ENCODE measurements at places on chromosomes 16 and 17. TPM values are rescaled to one million over a fixed set of nuclear protein-coding genes. Genes with fewer than 3 reads are reported as not detected.

Gene GUCY2D
- total RNA-seq: not detected

GRCh38 chr17:8022360-8023003 is 16.4 kb upstream of the ALOX15B start:
- H3K4me3 ChIP-seq: no peak overlapping the region
- no peaks in the 10 kb centered on the region for H3K36me3 ChIP-seq

DNA sequence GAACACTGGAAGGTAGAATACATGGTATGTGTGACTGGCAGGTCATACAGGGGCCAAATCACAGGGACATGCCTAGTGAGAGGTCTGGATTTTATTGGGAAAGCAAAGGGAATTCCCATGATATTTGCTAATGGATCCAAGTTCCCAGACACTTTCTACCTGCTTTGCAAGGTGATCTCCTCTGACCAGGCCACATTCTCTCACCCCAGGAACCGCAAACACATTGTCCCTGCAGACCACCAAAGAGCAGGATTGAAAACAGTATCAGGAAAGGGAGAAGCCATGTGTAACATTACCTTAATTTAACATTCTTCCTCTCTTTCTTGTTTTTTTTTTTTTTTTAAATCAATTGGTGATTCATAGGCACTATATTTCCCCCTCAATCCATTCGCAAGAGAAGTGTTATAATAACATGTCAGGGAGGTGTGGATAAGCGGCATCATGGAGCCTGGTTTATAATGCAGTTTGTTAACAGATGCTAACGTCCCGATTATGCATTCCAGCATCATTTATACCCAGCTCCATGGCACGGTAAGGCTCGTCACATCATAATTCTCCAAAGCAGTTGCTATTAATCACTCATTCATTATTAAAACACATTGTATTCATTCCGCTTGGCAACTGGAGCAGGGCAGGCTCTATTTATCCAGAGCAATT is 155.1 kb upstream of the CCL2 start:
- H3K4me3 ChIP-seq: no peak overlapping the region
- H3K36me3 ChIP-seq: no peaks in the 10 kb centered on the region

- DNase-seq: no peak
- no peaks in the 10 kb centered on the region for H3K27me3 ChIP-seq
- H3K27ac ChIP-seq: no peak overlapping the region
- no peaks in the 10 kb centered on the region for H3K4me1 ChIP-seq
- peaks cover 24% of the 10 kb centered on the region for H3K36me3 ChIP-seq
- H3K4me3 ChIP-seq: no peak overlapping the region
Observed at GRCh38 chr16:21184834-21185233, 26.4 kb downstream of the LDAF1 start.

DNA sequence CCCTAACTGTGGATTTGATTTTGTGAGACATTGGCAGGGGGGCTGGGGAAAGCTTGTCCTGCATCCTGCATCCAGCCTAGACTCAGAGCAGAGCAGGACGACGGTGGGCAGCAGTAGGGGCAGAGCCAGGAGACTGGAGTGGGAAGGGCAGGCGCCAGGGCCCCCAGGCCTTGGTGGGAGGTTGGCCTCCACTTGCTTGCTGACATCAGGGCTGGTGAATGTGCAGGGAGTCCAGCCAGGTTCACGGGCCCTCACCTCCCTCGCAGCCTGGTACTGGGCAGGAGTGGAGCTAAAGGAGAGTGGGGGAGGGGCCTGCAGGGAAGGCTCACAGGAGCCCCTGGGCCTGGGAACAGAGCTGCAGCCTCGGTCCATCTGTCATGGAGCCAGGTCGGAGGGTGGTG is 2.2 kb upstream of the SMTNL2 start:
- H3K27me3 ChIP-seq: no peaks in the 10 kb centered on the region
- H3K4me1 ChIP-seq: peaks cover 13% of the 10 kb centered on the region
- H3K27ac ChIP-seq: no peak overlapping the region
- no peak overlapping the region for H3K4me3 ChIP-seq
- DNase-seq: no peak

GRCh38 chr17:59798111-59798510 is 90.7 kb downstream of the VMP1 start:
- no peak overlapping the region for H3K27ac ChIP-seq
- no peak for DNase-seq
- no peaks in the 10 kb centered on the region for H3K27me3 ChIP-seq
- no peak overlapping the region for H3K4me3 ChIP-seq

DNA sequence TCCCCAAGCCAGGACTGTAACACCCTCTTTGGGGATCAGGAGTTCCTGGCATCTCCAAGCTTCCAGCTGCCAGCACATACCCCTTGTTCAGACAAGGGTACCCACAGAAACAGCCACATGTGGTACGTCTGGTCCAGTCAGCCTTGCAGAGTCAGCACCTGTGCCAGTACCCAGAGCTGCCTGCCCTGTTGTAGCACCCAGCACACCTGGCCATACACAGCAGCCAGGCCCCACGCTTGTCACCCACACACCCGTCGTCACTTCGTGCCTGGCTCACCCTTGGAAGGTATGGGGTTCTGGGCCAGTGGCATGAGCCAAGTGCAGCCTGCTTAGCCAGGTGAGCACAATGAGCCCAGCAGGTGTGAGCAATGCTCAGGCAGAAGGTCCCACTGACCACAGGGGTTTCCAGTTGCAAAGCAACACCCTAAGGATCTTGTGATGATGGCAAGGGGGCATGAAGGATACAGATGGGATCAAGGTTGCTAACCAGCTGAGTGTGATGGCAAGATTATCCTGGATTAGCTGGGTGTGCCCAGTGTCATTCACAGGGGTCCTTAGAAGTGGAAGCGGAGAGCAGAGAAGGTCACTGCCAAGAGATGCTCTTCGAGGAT is 202.3 kb downstream of the CPPED1 start:
- no peak overlapping the region for H3K27ac ChIP-seq
- H3K4me1 ChIP-seq: no peaks in the 10 kb centered on the region
- DNase-seq: no peak
- H3K27me3 ChIP-seq: no peaks in the 10 kb centered on the region
- H3K4me3 ChIP-seq: no peak overlapping the region
- no peaks in the 10 kb centered on the region for H3K36me3 ChIP-seq

All from gastrocnemius medialis (tissue), 4 donors.